Peyer's patch (tissue), 4 donors: ENCODE measurements at places on chromosomes 2 and 18.

DNA sequence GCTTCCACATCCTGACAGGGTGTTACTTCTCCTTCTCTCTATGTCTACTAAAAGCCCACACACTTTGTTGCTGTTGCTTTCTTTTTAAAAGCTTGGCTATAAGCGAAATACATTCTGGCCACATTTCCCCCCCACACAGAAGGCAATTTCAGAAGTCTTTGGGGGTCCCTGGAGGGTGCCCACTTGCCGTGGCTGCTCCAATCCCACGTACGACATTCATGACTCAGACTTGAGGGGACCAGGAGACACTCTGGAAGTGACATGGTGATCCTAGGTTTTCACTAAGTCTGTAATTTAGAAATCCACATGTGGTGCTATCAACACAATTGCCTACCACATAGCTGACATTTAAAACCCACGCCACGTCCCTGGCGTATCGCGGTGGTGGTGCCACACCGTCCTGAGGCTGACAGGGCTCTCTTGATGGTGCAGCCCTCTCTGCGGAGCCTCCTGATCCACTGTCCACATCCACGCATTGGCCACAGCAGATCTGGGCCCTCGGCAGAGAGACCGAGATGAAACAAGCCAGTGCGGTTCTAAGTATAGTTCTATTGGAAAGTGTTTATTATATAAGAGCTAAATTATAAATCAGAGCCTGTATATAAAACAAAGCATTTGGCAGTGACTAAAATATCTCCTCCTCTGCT is 42.4 kb downstream of the CYP27C1 start:
- no peak for DNase-seq

DNA sequence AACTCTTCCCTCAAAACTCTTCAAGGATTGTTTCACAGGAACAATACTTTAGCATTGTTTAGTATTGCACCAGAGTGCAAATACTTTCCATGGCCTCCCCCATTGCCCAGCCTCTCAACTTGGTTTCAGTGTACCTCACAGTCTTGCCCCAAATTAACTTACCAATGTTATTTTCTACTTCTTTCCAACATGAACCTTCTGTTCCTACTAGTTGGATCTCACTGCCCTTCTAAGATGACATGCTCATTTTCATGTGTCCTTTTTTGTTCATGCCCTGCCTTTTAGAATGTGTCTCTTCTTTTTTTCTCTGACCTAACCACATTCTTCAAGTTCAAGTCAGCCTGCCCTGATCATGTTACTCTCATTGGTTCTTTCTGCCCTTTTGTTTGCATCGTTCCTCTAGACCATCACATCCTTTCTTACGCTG is 4.1 kb downstream of the SPATS2L start:
- no peak for DNase-seq

- no peak for DNase-seq
These were observed 59.5 kb upstream of the YWHAQ start for GRCh38 chr2:9690252-9690651.

DNA sequence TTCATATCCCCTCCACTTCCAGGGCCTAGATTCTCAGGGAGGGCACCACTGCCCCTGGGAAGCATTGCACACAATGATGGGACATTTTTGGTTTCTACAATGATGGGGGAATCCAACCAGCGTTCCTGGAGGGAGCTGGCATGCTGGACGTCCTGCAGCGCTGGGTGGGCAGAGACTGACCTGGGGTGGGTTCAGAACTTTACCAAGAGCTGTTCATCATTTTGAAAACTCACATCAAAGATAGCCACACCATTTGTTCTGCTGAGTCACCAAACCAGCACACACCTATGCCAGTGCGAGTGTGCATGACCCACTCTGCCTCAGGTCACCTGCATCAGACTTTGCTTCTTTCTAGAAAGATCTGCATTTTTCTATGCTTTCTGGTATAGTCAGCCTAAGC is 14.1 kb upstream of the ARMC9 start:
- no peak for DNase-seq

GRCh38 chr2:206978746-206979145 is 39.4 kb downstream of the CPO start:
- no peak for DNase-seq

DNA sequence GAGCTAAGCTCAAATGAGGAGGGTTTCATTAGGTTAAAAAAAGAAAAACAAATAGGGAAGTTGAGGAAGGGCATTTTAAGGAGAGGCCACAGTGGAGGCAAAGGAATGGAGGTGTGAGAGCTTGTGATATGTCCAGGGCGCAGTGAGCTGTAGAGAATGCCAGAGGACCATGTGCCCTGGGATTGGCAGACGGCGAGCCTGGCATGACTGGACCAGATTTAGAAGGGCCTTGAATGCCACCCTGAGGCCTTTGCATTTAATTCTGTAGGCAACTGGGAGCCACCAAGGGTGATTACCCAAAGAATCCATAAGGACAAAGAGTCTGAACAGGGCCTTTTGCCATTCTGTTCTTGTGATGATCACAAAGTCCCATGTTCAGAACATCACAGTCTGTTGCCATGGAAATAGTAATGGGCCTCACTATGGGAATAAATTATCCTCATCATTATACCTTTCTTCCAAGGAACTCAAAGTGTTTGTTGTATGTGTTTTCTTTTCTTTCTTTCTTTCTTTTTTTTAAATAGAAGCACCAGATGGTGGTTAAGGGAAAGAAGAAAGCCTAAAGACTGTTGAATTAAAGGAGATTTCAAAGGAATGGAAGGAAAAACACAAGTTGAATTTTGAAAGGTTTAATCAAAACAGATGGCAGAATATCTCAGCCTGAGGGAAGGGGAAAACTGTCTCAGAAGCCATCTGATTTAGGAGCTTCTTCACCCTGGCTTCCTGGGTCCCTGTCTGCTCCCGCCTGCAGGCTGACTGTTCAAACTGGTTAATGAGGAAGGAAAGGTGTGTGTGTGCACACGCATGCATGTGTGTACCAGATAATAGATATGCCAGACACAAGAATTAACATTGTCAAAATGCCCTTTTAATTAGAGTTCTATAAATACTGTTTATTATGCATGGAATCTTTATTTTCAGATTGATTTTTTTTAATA is 31.6 kb upstream of the NCOA1 start:
- DNase-seq = no peak

- DNase-seq = no peak
These were observed 36.8 kb downstream of the BCL2 start for GRCh38 chr18:63282793-63283192.

GRCh38 chr2:27356056-27356381 is 545 bp downstream of the GTF3C2 start:
- no peak for DNase-seq

DNA sequence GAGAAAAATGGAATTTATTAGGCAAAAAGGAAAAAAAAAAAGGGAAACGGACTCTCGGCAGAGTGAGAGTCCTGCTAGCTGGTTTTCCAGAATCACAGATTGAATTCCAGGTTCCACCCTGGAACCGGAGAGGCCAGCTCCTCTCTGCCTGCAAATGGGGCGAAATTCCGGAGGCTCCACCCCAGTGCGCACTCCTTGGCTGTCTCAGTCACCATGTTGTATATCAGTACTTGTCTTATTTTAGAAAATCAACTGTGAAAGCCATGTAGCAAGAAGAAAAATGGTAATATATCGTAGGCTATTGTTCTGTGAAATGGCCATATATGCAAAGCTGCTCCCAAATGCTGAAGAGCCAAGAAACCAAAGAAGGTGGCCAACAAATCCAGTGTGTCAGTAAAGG is 49.4 kb downstream of the CYBRD1 start:
- DNase-seq = no peak
